ENCODE measurements at places on chromosomes 3 and 15.

- DNase-seq: no peak
Measured at GRCh38 chr15:44918136-44918535, 38.4 kb upstream of the TERB2 start.

DNA sequence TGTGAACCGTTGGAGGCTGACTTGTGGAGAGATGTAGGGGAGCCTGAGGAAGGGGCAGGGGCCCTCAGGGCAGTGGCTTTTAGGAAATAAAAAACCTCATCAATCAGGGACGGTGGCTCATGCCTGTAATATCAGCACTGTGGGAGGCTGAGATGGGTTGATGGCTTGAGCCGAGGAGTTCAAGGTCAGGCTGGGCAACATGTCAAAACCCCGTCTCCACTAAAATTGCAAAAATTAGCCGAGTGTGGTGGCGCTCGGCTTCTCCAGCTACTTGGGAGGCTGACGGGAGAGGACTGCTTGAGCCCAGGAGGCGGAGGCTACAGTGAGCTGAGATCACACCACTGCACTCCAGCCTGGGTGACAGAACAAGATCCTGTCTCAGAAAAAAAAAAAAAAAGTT, 7.6 kb downstream of the TTC23 start:
- DNase-seq: no peak

DNA sequence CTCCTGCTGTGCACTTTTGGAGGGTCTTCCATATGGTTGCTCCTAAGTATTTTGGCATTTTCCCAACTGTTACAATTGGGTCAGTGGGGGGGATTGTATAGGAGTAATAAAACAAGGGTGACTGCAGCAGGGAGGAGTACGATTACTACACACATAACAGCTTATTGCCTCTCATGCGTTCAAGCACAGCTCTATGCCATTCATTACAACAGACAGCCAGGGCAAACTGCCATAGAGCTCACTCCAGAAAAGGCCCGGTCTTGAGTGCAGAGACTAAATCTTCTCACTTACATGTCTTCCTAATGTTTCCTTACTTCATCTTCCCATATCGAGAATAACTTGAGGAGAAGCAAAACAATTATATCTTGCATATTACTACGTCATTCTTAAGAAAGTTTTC, 1.4 kb upstream of the CHMP2B start:
- DNase-seq: no peak

DNA sequence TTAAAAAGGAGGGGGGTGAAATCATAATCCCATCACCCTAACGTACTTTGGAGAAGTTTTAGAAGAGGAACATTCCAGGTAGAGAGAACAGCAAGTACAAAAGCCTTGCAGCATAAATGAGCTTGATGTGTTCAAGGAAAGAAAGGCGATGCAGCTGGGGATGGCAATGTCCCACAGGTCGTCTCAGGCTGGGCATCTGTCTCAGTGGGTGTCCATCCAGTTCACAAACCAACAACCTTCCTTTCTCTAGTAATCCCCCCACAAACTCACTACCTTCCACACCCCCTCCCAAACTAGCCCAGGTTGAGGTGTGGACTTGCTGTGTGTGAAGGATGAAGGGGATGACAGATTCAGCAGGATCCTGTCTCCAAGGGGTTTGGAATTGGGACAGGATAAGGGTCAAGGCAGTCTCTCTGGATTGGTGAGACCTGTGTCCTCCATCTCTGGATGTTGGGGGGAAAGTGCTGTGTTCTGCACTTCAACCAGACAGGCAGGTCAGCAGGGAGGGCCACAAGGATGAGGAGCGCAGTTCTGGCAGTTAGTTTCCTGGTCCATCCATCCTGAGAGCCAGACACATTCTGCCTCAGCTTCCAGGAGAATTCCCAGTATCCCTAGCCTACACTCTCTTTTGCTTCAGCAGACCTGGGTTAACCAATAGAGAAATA, 1.7 kb upstream of the ESYT3 start:
- no peak for DNase-seq

DNA sequence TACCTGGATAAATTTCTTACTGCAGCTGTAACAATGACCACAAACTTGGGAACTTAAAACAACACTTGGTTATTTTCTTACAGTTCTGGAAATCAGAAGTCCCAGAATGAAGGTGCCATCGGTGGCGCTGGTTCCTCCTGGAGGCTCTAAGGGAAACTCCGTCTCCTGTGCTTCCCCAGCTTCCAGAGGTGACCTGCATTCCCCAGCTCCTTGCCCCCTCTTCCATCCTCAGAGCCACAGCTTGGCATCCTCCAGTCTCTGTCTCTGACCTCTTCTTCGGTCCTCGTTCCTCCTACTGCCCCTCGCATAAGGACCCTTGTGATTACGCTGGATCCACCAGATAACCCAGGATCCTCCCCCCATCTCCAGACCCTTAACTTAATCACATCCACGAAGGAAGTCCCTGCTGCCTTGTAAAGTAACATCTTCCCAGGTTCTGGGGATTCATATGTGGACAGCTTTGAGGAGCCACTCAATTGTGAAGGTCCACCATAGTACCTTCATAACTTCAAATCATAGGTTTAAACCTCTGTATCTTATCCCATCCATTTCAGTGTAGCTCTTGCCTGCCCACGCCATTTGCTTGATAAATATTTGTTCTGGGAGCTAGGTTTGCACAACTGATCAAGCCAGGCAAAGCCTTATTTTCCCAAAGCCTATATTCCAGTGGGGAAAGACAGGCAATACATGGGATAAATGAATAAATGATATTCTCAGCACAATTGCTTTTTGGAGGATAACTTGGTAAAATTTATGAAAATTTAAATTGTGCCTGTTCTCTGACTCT, 34.8 kb downstream of the KLF15 start:
- DNase-seq: no peak

GRCh38 chr15:89364341-89364740, 29.7 kb upstream of the POLG start:
- no peak for DNase-seq

DNA sequence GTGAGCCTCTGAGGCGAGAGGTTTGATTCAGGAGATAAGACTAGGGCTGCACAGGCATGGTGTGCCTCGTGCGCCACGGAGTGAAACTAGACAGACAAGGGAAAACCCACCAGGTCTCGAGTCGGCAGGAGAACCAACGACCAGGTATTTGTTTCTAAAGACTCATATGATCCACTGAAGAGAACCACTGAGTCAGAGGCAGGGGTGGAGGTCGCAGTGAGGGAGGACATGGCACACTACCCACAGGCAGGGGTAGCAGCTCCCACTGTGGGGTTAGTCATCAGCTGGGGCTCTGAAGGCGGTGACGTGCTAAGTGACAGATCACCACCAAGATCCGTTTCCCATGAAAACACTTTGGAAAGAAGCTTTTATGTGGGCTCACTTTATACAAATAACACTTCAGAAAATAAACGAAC, 45.7 kb downstream of the CHSY1 start:
- DNase-seq: no peak

GRCh38 chr3:160001148-160001760, 12.6 kb downstream of the IL12A start:
- no peak for DNase-seq

- no peak for DNase-seq
Measured at GRCh38 chr15:99454941-99455788, 110.6 kb upstream of the MEF2A start.

GRCh38 chr3:58731673-58732072, 65.1 kb upstream of the FAM3D start:
- no peak for DNase-seq

DNA sequence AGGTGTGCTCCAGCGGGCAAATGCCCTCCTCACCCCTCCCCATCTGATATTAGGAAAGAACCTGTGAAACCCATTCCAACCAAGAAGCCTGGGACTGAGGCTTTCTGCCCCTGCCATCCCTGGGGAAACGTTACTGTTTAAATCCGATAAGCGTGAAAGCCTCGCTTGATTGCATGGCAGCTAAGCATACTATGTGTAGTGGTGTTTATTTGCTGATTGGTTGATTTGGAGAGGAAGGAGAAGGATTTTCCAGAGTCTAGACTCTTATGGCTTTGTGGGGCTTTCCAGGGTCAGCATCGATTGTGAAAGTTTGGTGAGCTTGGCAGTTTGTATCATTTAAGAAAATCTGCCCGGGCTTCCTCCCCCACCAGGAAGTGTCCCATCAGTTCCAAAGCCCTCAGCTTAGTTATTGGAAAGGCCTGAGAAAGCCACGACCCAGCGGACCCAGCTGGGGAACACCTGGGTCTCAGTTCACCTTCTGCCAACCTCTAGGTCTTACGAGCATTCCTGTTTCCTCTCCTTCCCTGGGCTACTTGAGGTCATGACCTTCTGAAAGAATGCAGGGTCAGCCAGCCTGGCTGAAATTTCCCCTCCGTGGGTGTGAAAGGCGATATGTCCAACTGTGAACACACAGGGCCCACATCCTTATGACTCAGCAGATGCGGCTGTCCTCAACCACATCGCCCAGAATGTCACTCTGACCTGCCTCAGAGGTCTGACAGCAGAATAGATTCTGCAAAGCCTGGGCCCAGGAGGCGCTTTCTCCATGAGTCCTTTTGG, 62.8 kb upstream of the HERC1 start:
- DNase-seq: peak; percentile 37

GRCh38 chr3:100844063-100844936, 135.0 kb downstream of the TFG start:
- DNase-seq: no peak

GRCh38 chr3:116141724-116142123, 303.6 kb downstream of the LSAMP start:
- DNase-seq: no peak

DNA sequence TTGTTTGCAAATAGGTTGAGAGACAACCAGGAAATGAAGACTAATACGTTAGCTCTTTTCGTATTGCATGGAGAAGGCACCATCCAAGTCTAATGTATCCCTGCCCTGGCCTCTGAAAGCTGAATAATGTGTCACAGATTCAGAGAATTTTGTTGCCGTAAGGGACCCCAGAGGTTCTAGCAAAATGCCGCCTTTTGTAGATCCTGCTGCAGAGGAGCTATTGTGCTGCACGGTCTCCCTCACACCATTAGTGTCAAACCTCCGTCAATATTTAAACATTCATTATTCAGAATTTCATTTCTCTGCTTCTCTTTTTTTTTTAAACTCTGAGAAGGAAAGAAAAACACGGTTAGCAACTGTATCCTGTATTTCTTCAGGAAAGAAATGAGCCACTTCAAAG, 238.7 kb downstream of the EPHB1 start:
- no peak for DNase-seq

GRCh38 chr3:16482770-16483531, 30.5 kb downstream of the RFTN1 start:
- no peak for DNase-seq

DNA sequence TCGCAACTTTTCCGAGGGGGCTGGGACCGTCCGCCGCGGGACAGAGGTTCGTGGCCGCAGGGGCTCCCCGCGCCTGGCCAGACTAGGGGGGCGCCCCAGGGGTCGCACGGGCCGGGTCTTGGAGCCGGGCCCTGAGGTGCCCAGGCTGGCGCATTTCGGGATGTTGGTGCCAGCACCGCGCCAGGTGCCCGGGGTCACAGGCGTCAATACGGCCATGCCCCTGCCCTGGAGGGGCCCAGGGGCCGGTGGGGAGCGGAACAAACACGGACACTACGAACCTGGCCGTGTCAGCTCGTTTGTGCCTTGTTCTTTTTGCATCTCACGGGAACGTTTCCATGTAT, 366 bp downstream of the TM6SF1 start:
- no peak for DNase-seq

- DNase-seq: no peak
Measured at GRCh38 chr15:96585484-96586386, 255.2 kb downstream of the NR2F2 start.

GRCh38 chr3:142174559-142174958, 25.2 kb upstream of the TFDP2 start:
- no peak for DNase-seq

DNA sequence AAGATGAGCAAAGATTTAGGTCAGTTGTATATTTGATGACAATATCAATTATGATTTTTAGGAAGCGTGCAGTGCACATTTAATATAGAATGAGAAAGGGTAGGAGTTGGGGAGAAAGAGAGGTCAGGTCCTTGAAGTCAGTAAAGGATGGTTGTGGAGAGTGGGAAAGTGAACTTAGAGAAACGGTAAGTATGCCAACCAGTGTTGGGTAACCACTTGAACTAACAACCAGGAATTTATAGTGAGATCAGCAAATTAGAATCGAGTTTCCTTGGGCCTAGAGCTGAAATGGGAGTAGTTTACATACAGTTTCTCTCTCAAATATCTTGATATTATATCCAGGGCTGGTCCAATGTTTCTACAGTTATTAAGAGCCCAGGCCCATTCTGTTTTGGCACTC, 188.5 kb upstream of the RBMS3 start:
- DNase-seq: no peak

Data from HuH-7 (cell line).